ENCODE measurements at places on chromosomes 3 and 15.

DNA sequence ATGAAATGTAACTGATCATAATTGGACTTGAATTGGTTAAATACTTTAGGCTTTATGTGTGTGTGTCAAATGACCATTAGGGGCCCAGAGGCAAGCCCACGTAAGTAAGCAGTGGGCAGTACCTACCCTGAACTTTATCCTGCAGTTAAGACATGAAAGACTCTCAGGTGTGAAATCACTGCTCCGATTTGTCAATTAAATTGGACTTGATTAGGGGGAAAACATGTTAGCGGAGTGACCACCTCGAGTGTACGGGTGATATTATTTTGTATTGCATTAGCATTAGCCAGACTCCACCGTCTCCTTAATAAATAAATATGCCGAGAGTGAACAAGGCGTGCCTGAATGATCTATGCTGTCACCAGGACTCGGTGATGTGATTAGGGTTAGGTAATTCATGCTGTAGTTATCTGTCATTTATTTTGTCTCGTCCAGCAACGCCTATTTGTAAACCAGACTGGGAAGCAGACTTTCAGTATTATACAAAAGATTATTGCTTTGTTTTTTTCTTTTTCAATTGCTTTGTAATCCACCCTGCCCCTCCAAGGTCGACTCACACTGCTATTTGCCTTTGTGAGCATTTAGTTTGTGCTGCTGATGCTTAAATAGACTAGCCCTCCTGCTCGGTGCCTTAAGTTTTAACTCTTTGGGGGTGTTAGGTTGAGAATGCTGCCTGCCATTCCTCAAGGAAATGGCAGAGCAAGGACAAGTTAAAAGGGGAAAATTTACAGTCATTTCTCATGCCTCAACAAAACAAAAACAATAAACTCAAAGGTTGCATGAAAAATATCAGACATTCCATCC is 1.8 kb downstream of the RBMS3 start:
- no peak for DNase-seq

GRCh38 chr15:98592136-98592535 is 56.2 kb upstream of the IGF1R start:
- no peak for DNase-seq

GRCh38 chr3:47577583-47578118 is 1.0 kb downstream of the CSPG5 start:
- DNase-seq, result no peak

DNA sequence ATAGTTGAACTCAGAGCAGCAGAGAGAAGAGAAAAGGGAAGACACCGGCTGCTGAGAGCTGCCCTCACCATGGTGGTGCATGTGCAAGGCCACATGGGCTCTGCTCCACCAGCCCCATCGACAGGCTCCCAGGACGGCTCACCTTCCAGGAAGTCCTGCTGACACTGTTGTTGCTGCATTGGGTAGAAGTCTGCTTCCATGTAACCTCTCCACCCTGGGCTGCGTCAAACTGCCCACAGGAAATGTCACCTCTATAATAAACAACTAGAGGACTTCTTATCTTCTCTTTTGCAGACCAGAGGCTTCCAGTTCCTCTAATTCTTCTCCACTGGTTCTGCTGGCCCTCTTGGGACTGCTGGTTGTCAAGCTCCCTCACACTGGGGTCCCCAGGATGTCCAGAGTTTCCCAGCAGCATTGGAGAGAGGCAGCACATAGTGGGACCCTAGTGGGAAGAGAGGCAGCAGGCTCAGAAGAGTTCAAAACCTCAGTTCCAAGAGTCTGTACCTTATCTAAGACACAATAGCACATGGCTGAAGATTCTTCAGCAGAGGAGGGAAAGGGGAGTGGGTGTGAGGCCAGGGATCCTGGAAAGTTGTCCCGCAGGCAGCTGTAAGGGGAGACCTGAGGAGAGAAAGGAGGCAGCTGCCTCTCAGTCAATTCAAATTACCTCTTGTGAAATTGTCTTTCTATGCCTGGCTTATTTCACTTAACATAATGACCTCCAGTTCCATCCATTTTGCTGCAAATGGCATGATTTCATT is 5.8 kb upstream of the CCR3 start:
- DNase-seq, result no peak

DNA sequence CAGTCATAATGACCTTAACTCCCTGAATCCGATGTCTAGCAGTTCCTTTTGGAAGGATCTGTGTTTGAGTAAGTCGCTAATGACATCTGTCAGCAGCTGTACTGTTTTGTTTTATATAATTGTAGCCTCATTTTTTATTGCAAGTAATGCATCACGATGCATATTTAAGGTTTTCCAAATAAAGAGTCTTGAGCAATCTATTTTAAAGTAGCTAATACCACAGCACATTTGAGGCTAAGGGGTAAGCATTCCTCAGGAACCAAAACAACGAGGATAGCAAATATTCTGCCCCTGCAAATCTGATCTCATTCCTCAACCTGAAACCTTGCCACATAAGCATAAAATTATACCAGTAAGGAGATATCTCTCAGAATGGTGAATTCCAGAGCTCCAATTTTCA is 98.7 kb downstream of the TBC1D5 start:
- no peak for DNase-seq

All from stimulated activated CD8-positive, alpha-beta memory T cell treated with anti-CD3 and anti-CD28 coated beads, Interleukin-4, amount 100 ng/mL, for 1 hour (primary cell).